WTC11 (cell line): ENCODE measurements at places on chromosomes 16 and 17. TPM values are rescaled to one million over a fixed set of nuclear protein-coding genes. Genes with fewer than 3 reads are reported as not detected.

DNA sequence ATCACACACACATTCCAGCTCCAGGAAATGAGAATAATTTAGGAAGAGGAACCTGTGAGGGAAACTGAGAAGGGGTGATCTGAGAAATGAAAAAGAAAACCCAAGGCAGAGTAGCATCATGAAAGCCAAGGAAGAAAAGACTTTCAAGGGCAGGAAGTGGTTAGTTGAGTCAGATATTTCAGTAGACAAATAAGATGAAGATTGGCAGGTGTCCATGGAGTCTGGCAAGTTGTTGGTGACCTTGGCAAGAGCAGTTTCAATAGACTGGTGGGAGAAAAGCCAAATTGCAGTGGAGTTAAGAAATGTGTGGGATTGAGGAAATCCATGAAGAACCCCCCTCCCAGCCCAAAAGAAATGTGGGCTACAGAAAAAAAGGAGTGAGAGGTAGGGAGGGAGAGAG, 10.7 kb downstream of the GNAO1 start:
- no peaks in the 10 kb centered on the region for H3K36me3 ChIP-seq
- H3K27me3 ChIP-seq, result no peaks in the 10 kb centered on the region
- peaks cover 22% of the 10 kb centered on the region for H3K4me1 ChIP-seq
- no peak overlapping the region for H3K27ac ChIP-seq
- no peak overlapping the region for H3K4me3 ChIP-seq

- H3K27me3 ChIP-seq, result no peaks in the 10 kb centered on the region
- no peak for DNase-seq
Measured at GRCh38 chr16:56368545-56368944, 56.8 kb downstream of the AMFR start.

- H3K4me3 ChIP-seq, result no peak overlapping the region
- no peak overlapping the region for H3K27ac ChIP-seq
- DNase-seq, result no peak
- H3K27me3 ChIP-seq, result no peaks in the 10 kb centered on the region
- no peaks in the 10 kb centered on the region for H3K4me1 ChIP-seq
Measured at GRCh38 chr16:77574867-77575624, 140.2 kb upstream of the ADAMTS18 start.

GRCh38 chr17:1490643-1491442, 1.6 kb downstream of the MYO1C start:
- H3K27me3 ChIP-seq, result peaks cover 14% of the 10 kb centered on the region
- peak overlapping the region; percentile 85 for H3K27ac ChIP-seq
- H3K36me3 ChIP-seq, result no peaks in the 10 kb centered on the region
- peak overlapping the region; percentile 81 for H3K4me3 ChIP-seq
- DNase-seq, result peak; percentile 82
- peaks cover 28% of the 10 kb centered on the region for H3K4me1 ChIP-seq

DNA sequence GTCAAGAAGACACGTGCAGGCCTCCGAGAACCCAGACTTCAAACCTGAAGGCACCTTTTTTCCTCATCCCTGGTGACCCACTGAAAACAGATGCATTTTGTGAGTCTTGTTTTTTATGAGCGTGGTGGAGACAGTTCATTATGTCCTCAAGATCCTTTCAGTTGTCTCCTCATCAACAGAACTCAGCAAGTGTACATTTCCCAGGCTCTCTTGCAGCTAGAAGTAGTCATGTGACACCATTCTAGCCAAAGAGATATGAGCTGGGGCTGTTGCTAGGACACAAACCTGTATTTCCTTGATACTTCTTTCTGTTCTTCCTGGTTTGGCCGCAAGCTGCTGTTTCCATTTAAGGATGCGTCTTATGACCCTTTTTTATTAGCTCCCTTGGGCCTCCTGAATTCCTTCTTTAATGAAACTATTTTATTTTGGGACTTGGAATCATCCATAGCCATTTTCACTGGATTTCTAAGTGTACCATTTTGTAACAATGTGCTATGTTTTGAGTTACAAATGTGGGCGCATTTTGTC, 135.7 kb upstream of the FOXF1 start:
- no peak for DNase-seq
- no peak overlapping the region for H3K27ac ChIP-seq
- peaks cover 8% of the 10 kb centered on the region for H3K36me3 ChIP-seq
- no peaks in the 10 kb centered on the region for H3K27me3 ChIP-seq
- no peak overlapping the region for H3K4me3 ChIP-seq

DNA sequence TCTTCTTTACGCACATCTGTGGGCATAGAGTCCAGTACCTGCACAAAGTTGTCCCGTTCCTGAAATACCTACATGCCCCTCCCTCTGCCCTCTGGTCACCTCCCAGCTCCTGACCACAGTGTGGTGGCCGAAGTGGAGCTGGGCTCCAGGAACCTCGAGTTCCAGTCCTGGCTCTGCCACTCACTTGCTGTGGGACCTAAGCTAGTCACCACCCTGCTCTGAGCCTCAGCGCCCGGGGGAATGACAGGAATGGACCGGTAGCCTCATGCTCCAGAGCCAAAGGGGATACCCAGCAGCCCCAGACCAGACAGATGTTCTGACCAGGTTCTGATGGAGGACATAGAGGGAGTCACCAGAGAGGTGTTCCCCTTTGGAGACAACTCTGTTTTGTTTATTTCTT, 26.7 kb upstream of the ITGA3 start:
- no peaks in the 10 kb centered on the region for H3K36me3 ChIP-seq
- no peak overlapping the region for H3K27ac ChIP-seq
- H3K27me3 ChIP-seq, result peaks cover 11% of the 10 kb centered on the region
- H3K4me3 ChIP-seq, result no peak overlapping the region

HS3ST3B1 gene
- total RNA-seq, result 12.3 to 22.3 TPM (median 13.1 TPM) in 3 replicates

TNFRSF17 gene
- 0.18 TPM in 1 of 3 replicates, not detected in the others for total RNA-seq

CCT6B gene
- 2.1 to 2.8 TPM (median 2.5 TPM) in 3 replicates for total RNA-seq
